ENCODE measurements at places on chromosomes 12 and 14. TPM values are rescaled to one million over a fixed set of nuclear protein-coding genes. Genes with fewer than 3 reads are reported as not detected.

GRCh38 chr12:53744751-53745150 lies 7.0 kb downstream of the CISTR start:
- DNase-seq = no peak

DNA sequence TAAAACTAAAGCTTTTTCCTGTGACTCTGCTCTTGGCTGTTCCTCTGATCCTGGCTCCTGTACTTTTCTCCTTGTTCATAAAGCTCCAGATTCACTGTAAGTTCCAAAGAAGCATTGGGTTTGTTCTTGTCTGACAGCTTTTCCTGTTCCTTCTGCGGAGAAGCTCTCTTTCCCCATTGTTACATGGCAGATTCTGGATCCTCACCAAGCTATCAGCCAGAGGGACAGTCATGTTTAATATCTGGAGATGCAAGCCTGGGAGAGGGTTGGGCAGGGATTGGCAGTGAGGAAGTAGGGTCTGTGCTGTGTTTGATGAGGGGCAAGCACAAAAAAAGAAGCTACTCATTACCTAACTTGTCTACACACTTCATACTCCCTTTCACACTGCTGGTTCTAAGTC lies 107.9 kb downstream of the AKAP6 start:
- DNase-seq = no peak

GRCh38 chr14:54645639-54646038 lies 78.7 kb downstream of the SAMD4A start:
- no peak for DNase-seq

GRCh38 chr12:95805864-95806671 lies 15.5 kb upstream of the NTN4 start:
- DNase-seq = no peak

DNA sequence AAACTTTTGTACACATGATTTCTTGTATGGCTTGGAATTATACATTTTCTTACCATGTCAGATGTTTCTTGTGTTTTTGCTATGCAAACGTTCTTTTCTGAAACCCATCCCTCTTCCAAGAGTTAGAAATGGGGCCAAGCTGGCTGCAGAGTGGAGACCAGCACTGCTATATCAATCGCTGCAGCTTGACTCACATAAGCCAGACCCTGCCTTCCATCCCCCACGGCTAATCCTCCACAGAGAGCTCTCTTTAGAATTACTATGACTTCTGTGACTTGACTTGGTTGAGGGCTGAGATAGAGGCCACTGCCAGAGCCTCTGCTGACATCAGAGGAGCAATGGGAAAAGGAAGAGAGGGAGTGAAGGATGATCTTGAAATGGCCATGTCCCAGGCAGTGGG lies 147.9 kb downstream of the DACT1 start:
- no peak for DNase-seq

The DHRS2 gene
- total RNA-seq = 12.8 TPM

The SIX6 gene
- total RNA-seq = not detected

The ART4 gene
- total RNA-seq = 0.57 TPM

The LMNTD1 gene
- not detected for total RNA-seq
